ENCODE measurements at places on chromosomes 2 and 18.

DNA sequence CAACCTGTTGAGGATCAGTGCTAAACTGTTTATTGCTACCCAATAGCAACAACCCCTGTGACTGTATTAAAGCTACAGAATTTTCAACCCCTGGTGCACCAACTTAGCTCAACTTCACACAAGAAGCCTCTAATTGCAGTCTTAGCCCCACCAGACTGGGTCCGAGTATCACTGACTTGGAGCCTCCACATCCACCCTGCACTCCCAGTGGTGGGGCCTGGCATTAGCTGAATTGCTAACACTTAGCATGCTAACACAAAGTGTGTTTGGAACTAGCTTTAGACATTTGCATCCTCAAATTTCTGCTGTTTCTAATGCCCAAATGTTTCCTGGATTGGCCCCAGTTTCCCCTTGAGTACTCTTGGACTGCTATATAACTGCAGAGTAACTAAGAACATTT, 298.6 kb downstream of the AGPS start:
- no peak for DNase-seq

DNA sequence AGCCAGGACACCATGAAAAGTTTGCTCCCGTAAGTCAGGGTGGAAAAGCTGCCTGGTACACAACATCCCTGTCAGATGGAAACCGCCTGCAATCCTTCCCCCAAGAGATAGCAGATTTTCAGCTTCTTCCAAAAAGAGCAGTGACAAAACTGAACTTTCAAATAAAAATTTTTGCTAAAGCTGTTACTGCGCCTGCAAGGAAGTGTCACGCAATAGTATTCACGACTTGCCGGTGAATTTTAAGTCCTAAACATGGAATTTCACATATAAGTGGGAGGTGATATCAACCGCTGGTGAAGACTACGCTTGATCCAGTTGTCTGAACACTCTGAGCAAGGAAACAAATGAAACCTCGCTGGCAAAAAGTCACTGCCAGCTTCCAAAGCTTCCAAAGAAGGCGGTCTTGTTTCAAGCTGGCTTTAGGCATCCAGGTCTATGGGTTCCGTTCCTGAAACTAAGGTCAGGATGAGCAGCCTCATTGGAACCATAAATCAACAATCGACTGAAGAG, 2.8 kb downstream of the COL6A3 start:
- no peak for DNase-seq

DNA sequence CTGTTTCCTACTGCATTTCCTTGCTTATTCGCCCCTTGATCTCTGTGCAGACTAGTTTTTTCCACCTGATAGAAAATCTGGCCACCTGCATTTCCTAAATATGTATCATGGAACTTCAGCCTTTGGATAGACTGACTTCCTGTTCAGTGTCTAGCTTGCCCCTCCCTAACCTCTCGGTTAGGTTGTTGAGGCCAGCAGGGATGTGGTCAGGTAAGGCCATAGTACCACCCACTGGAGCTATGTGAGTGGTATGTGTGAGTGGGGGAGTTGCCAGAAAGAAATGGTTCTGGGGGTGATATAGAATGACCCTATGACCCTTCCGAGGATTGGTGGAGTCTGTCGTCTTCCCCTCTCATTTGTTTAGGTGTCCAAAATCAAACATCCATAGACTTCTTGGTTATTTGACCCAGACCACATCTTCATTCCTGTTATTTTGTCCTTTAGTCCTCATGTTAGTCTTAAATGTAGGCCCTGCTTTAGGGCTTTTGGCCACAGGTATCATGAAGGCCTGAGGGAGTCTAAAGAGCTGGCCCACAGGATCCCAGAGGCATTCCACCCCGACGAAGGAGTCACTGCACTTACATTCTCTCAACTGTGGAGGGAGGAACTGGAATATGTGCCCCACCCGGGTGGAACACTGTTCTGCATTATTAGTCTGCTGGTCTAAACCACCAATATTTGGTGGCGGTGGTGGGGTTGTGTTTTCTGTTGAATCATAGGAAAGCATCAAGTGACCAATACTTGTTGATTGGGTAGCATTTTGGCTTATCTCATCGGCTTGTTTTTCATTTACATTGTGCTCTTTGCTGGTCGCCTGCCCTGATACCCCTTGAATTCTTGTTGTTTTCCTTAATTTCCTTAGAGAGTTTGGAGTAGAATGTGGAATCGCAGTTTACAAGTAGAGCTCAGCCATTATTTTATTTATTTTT, 21.9 kb downstream of the CAB39 start:
- no peak for DNase-seq

- no peak for DNase-seq
Observed at GRCh38 chr2:18611184-18611583, 21.8 kb upstream of the NT5C1B start.

DNA sequence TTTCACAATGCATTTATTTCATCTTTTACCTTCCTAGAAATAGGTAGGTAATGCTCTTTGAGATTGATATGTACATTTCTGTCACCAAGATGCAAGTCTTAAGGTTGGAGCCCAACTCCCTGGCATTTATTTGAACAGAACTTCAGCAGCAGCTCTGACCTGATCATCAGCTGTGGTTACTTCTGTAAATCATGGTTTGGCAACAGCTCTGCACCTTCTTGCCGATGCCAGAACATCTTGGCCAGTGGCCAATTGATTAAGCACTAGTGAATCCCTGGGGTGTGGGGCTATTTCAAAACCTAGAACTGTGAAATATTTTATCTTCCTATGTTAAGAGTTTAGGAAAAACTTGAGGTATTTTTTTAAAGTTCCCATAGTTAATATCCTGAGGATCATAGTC, 124.8 kb upstream of the NYAP2 start:
- DNase-seq: no peak

DNA sequence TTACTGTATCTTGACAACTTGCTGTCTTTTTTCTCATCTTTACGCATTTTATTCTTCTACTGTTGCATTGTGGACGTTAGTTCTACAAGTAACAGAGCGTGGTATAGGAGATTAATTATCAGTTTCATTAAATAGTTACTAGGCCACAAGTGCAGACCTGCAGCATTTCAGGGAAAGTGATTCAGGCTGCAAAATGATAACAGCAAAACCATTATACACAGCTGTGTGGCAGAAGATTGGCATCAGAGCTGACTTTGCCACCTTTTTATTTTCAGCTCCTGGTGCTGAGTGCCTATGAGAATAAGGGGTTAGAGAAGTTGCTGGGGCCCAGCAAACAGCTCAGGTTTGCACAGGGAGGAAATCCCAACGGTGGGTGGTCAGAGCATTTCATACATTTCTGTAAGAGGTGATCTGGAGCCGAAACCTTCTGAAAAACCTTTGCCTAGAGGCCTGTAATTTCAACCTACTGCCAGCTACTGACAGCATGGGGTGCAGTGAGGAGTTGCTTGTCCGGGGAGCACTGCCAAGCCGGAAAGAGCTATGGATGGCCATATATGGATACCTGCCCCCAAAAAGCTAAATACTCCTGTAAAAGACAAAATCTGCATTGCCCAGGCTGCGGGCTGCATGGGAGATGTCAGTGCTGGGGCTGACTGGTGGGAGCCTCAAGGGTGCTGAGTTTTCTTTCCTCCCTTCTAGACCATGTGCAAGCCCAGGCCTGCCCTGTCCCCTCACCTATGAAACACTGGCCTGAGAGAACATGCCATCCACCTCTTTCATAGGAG, 2.7 kb upstream of the CCBE1 start:
- peak; percentile 72 for DNase-seq

- no peak for DNase-seq
Observed at GRCh38 chr2:63613391-63613901, 24.7 kb downstream of the MDH1 start.

- peak; percentile 84 for DNase-seq
Observed at GRCh38 chr18:62486290-62486964, 36.4 kb upstream of the ZCCHC2 start.

- peak; percentile 73 for DNase-seq
Observed at GRCh38 chr2:48849770-48850169, 94.2 kb upstream of the LHCGR start.

GRCh38 chr2:182732736-182733135, 16.7 kb downstream of the DNAJC10 start:
- no peak for DNase-seq
